ENCODE measurements at places on chromosomes 16 and 17.
A peak's percentile ranks its signal among the peaks of the same experiment; 100 is the strongest.

GRCh38 chr16:89847051-89847939, 19.0 kb downstream of the SPIRE2 start:
- DNase-seq: no peak

DNA sequence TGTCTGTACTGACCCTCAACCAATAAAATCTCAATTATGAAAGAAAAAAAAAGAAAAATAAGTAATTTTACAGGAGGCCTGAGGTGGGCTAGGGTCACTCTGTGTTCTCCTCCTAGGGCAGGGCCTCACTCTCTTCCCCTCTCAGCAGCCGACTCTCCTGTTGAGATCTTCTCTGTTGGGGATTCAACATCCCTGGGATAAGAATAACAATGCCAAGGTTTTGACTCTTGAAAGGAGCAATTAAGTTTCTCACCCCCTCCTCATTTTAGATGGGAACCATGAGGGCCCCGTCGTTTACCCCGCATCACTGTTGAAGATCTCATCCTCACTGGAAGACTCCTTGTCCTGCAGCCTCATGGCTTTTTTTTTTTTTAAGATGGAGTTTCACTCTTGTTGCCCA, 21.5 kb upstream of the BRCA1 start:
- no peak for DNase-seq

DNA sequence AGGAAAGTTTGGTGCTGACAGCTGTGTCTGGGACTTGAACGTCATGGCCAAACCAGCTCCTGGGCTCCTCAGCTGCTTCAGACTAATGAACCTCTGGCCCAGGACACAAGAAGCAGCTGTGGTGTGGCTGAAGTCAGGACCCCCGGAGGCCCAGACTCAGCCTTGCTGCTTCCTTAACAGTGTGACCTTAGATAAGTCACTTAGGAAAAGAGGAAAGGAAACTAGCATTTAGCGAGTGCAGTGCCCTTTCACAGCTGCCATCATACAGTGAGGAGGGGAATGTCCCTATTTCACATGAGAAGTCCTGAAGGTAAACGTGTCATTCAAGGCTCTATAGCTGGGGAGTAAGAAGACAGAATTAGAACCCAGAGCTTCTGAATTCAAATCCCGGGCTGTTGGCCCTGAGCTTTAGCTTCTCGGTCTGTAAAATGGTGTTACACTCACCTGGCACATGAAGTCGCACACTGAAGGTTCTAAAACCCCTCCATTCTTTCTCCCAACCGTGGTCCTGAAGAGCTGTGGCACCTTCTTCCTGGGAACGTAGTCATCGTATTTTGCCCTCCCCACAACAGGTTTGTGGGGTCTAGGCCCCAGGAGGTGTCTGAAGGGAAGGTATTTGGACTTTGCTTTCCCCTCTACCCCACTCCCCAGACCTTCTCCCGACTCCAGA, 910 bp upstream of the RAMP2 start:
- DNase-seq: no peak

DNA sequence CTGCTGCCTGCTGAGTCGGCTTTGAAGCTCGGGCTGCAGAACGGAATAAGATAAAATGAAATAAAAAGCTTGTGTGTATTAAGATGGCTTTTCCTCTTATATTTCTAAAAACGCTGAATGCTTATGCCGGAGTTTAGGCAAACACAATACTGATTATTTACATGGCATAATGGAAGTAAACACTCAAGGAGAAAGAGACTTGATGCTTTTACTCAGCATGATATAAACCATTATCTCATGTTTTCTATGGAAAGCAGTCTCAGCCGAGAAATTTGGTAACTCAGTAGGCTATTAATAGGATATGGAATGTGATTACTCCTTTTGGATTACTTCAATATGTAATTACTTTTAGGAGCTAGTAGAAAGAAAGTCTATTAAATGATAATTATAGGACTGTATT, 153.3 kb downstream of the CDH11 start:
- DNase-seq: no peak

DNA sequence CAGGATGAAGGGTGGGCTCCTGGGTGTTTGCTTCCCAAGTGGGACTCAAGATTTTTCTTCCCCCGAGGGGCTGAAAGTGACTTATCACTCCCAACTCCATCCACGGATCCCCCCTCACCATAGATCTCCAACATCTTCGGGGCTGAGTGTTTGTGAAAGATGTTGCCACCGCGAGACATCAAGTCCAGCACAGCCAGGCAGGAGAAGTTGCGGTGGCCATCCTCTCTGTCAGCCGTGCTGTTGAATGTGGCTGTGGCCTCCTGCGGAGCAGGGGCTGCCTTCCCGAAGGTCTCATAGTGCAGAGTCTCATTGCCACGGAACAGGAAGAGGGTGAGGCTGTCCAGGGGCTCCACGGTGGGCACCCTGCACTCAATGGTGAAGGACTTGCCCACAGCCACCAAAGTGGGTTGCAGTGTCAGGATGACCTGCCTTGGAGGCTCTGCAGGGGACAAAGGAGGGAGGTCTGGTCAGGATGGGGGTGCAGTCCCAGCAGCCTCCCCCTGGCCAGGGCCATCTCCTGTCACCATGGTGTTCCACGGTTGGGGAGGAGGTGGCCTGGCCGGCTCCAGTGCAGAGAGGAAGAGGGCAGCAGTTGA, 5.5 kb downstream of the PRR29 start:
- DNase-seq: no peak

DNA sequence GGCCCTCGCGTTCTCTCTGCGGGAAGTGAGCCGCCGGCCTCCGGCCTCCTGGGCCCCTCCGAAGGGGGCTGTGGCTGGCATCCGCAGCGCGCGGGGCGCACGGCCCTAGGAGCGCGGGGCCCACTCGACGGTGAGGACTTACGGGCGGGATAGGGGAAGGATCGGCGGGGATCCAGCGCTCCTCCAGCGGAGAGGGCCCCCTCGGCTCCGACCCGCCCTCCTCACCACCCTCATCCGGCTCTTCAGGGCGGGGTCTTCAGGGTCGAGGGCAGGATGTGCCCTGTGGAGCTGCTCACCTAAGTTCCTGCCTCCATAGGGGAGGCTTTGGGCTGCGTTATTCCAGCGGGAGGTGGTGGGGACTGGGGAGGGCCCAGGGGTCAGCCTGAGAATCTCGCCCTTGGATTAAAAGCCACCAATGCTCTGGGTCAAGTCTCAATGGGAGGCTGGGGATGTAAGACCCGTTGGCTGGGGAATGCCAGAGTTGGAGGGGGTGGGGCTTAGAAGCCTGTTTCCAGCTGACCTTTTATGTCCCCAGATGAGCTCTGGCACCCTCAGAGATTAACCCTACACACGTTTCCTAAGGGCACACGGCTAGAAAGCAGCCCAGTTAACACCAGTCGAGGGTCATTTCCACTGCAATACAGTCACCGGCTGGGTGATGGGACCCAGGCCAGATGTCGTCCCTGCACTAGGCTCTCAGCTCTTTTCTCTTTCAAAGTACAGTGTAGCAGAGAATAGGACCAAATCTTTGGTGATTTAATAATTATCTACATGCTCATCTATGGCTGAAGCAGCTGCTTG, 13.4 kb downstream of the TBX2 start:
- peak; percentile 44 for DNase-seq
